ENCODE measurements at places on chromosomes 11 and 22.

DNA sequence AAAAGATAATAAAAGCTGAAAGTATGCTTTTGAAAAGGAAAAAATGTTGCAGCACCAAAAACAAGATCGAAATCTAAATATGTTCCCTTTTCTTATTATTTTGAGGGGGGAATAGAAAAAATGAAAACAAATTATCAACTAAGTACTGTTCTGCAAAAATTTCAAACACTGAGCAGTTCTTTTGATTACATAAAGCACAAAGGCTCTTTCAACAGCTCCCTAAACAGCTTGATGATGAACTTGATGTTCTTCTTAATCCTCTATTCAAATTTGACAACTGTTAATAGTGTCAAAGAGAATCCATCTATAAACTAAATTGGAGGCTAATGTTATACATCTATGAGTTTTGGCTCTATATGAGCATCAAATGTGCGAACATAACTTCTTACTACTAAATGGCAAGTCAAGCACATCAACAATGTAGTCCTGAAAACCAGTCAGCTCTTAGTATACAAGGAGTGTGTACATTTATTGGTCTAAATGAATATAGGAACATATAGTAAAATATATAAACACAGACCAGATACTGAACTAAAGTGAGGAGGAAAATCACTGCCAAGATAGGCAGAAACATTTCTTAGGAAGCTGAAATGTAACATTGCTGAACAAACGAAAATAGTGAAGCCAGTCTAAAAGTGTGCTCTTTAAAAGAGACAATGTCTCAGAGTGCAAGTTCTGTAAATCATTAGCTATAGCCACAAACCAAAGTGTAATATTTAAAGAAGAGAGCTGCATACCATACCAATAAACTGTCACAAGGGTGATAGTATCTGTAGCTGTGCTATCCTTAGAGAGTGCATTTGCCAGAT, 94.3 kb downstream of the SOX6 start:
- peak; percentile 72 for DNase-seq

- no peak for DNase-seq
Measured at GRCh38 chr22:24161909-24162308, 19.4 kb upstream of the SUSD2 start.

GRCh38 chr11:9091044-9091922, at the start of gene SCUBE2:
Gene SCUBE2 (minus strand): TSS chr11:9091599. CDS start chr11:9091528, 71 bp downstream.
- DNase-seq, result no peak

DNA sequence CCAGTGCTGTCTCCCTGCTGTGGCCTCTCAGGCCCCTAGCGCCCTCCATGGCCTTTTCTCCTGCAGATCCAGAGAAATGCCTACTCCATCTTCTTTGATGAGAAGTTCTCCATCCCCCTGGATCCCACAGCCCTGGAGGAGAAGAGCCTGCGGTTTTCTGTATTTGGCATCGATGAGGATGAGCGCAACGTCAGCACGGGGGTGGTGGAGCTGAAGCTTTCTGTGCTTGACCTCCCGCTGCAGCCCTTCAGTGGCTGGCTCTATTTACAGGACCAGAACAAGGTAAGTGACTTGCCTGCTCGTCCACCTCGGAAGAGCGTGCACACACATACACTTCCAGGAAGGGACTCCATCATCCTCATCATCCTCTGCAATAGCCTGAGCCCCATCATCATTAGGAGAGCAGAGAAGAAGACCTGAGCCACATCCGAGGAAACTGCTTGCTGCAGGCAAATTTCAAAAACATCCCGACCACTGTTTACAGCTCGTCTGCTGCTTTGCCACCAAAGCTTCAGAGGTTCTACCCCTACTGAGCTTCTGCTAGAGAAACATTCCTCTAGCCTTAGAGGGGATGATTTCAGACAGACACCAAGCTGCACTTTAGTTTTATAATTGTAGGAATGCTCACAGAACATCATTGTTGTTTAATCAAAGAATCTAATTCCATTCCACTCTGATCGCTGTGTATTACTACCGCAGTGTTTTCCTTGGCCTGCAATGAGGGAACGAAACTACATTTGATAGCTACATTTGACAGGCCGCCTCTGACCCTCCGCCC, 12.9 kb upstream of the RHOD start:
- DNase-seq, result no peak

DNA sequence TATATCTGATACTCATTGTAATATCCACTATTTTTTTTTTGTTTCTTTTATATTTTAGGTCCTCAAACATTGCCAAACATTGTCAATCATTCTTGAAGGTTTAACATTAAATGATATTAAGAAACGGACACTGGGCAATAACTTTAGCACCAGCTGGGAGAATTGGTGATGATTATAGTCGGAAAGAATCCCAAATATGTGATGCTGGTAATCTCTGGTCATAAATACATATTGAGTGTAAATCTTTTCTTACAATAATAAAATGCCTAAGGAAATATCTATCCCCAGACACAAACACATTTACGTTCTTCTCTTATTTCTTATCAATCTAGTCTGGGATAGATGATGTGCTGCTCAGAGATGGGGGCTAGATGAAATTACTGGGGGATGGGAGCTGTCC, 25.2 kb downstream of the OR51E2 start:
- DNase-seq, result no peak

- no peak for DNase-seq
Measured at GRCh38 chr11:123200264-123200663, 5.2 kb upstream of the CLMP start.

GRCh38 chr11:57761301-57762234, at the start of gene CTNND1:
Gene CTNND1 (plus strand): TSS chr11:57761802. CDS start chr11:57791479, 29,677 bp downstream.
- peak; percentile 97 for DNase-seq

GRCh38 chr11:36162883-36163434, 126.3 kb downstream of the COMMD9 start:
- no peak for DNase-seq

- no peak for DNase-seq
Measured at GRCh38 chr11:40292721-40293508, 1166.5 kb downstream of the LRRC4C start.

- DNase-seq, result peak; percentile 63
Measured at GRCh38 chr11:86802601-86803051, 2.3 kb downstream of the PRSS23 start.

GRCh38 chr11:132112846-132113245, 742.4 kb downstream of the NTM start:
- no peak for DNase-seq

All from small intestine (tissue), 16 donors.